ENCODE measurements at places on chromosomes 16 and 17. TPM values are rescaled to one million over a fixed set of nuclear protein-coding genes. Genes with fewer than 3 reads are reported as not detected.

The EFNB3 gene
- 2.1 TPM for total RNA-seq

DNA sequence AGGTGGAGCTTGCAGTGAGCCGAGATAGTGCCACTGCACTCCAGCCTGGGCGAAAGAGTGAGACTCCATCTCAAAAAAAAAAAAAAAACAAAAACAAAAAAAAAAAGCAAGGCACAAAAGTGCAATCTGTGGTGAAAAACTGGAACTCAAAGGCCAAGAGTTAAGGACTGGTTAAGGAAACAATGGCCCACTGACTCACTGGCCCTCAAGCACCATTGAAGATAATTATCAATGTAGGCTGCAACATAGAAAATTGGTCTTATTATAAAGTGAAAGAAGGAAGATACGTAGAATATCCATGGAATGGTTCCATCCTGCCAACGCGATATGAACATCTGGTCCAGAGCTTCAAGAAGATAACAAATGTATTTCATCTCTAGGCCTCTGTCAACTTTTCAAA is 444.2 kb downstream of the SOX9 start:
- no peak for DNase-seq

DNA sequence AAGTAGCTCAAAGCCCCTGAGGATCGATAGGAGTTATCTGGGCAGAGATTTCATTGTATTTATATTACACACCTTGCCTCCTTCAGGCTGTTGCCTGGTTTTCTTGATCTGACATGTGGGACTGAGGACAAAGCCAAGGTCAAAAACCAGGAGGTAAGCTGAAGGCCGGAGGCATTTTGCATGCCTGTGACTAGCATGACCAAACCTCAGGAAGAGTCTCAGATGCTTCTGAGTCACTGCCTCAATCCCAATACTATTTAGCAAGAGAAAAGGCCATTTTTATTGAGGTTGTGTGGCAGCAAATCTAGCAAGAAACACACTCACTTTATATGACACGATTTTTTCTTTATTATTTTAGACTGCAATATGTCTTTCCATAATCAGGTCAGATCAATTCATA is 968.1 kb downstream of the CDH11 start:
- no peak for DNase-seq

- DNase-seq, result peak; percentile 46
Observed at GRCh38 chr16:50422926-50423325, 54.1 kb upstream of the BRD7 start.

DNA sequence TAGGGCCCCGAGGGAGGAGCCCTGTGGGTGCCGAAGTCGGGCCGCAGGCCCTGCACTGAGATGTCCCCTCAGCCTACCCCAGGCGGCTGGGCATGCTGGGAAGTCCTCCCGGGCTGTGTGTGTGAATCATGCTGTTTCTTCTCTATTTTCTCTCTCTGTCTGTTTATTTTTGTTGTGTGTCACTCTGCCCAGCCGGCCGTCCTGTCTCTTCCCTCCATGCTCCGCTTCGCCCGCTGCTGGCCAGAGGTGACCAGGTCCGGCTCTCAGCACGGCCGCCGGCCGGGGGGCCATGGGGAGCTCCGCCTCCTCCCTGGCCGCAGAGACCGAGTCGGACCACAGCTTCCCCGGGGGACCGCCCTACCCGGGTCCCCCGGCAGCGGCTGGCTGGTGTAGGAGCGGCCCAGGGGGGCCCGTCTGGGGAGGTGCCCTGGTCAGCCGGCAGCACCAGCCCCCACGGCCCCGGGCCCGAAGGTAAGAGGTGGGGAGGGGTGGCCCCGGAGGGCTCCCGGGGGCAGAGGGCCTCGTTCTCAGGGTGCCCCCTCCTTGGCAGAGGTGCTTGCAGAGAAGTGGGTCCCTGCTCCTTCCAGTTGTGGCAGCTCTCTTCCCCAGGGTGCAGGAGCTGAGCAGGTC is 12.5 kb downstream of the CAPN15 start:
- DNase-seq, result no peak

- no peak for DNase-seq
Observed at GRCh38 chr17:82300228-82300627, 17.2 kb downstream of the CD7 start.

Data from right atrium auricular region (tissue), 2 donors.